ENCODE measurements at places on chromosomes 16 and 17.

- DNase-seq, result no peak
Measured at GRCh38 chr16:66802159-66802558, 775 bp upstream of the TERB1 start.

DNA sequence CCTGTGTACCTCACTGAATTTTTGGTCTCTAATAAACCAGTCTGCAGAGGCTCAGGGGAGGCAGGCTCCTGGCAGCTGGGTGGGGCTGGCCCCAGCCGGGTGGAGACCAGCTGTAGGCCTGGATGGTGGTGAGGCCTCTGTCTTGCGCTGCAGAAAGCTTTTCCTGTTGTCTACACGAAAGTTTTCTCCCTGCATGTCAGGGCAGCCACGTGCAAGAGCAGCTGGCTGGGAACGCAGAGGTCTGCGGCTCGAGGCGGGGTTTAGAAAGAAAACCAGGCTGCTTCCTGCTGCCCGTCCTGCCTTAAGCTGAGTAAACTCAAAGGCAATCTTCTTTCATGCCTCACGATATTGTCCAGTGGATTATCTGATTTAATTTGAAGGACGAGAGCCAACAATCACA is 2.4 kb downstream of the SERPINF1 start:
- no peak for DNase-seq

DNA sequence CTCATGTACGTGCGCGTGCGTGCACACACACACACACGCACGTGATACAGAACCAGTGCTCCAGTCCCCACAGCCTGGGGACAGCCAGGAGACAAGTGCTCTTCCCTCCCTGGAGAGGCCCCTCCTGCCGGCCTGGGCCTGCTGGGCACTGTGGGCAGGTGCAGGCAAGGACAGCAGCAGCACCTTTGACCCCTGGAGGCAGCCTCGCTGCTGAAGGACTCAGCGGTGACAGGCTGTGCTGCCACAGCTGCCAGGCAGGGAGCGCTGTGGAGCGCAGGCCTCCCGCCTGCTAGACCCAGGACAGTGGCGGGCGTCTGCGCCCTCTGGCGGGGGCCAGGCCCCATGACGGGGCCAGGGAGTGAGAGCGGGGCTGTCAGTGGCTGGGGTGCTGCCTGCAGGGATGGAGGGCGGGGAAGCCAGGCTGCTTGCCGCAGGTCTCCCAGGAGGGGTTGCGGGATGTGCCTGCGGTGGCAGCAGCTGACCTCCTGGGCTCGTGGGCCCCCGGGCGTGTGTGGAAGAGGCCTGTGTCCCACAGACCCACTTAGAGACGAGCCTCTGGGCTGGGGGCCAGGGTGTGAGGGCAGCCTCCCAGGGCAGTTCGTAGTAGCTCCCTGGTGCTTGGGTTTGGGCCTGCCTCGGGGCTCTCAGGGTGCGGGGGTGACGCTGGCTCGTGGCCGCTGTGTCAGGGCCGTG is 63.5 kb upstream of the PVALEF start:
- DNase-seq, result peak; percentile 94

GRCh38 chr16:50778284-50779163 is 36.6 kb downstream of the CYLD start:
- DNase-seq, result no peak

DNA sequence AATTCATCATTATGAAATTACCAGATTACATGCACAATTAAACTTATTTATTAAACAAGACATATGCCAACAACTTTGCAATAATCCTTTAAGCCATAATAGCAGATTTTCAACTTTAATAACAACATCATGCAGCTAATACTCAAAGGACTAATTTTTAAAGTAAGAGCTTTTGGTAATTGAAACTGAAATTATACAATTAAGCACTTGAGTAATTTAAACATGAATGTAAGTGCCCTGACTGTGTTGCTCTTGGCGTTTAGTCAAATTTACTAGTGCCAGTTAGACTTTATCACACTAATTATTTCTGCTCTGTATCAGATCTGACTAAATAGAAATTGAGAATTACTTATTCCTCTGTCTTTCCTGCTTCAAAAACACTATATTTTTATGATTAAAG is 46.8 kb upstream of the PSMD7 start:
- DNase-seq, result no peak

DNA sequence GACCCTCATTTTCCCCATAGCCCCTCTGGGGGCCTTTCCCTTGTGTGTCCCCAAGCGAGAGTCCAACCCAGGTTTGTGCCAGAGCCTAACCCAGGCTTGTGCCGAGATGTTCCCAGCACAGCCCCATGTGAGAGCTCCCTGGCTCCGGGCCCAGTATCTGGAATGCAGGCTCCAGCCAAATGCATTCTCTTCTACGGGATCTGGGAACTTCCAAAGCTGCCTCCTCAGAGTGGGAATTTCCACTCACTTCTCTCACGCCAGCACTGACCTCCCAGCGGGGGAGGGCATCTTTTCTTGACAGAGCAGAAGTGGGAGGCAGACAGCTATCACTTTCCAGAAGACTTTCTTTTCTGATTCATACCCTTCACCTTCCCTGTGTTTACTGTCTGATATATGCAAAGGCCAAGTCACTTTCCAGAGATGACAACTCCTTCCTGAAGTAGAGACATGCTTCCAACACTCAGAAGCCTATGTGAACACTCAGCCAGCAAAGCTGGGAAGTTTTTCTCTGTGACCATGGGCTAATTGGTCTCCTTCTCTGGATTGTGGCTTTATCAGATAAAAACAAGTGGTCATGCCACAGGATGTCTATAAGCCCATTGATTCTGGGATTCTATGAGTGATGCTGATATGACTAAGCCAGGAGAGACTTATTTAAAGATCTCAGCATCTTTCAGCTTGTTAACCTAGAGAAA is 2.5 kb upstream of the CCL2 start:
- DNase-seq, result peak; percentile 50

GRCh38 chr17:38917259-38917658 is 8.2 kb upstream of the LASP1NB start:
- peak; percentile 19 for DNase-seq

DNA sequence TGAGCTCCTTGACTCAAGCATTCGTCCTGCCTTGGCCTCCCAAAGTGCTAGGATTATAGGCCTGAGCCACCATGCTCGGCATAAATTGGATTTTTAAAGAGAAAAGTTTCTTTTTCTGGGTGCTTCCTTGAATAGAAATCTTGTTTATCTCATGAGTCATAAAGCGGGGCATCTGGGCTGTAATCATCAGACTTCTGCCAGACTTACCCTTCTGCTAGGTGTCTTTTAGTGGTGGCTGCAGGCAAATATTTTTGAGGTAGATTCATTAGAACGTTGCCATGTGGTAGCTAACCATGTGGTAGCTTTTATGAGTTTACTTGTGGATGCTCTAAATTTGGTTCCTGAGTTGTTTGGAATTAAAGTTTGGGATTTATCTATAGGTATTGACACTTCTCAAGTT is 13.4 kb downstream of the PGS1 start:
- DNase-seq, result no peak

DNA sequence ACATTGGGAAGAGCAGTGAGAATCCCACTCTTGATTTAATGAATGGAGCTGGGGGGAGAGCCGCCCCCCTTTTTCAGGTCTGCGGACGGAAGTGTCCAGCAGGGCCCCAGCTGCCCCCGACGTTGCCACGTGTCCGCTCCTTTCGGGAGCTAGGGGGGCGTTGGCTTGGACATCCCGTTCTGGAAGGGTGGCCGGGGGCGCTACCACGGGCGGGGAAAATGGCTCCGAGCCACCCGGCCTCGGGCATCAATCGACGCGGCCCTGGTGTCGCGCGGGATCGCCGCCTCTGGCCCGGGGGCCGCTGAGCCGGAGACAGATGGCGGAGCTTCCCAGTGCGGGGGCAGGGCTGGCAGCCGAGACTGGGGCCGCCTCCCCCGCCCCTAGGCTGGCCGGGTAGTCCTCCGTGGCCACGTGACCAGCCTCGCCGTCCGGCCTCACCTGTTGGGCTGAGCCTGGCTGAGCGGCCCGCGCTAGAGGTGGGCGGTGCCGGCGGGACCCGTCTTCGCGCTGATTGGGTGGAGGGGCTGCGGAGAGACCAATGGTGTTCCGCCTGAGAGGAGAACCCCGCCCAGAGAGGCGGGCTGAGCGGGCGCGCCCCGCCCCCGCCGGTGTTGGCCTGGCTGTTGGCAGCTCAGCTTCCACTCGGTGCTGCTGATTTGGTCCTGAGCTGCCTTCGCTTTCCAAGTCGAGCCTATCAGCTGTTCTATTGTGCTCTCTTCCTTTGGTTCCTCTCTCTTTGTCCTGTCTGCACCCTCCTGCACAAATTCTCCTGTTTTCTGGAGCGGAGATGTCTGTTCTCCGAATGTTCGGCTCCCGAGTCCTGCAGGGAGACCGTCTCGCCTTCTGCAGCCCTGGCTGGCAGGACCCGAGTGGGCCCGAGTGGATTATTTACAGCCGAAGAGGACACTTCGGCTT is 8.3 kb downstream of the HS3ST3B1 start:
- DNase-seq, result no peak

DNA sequence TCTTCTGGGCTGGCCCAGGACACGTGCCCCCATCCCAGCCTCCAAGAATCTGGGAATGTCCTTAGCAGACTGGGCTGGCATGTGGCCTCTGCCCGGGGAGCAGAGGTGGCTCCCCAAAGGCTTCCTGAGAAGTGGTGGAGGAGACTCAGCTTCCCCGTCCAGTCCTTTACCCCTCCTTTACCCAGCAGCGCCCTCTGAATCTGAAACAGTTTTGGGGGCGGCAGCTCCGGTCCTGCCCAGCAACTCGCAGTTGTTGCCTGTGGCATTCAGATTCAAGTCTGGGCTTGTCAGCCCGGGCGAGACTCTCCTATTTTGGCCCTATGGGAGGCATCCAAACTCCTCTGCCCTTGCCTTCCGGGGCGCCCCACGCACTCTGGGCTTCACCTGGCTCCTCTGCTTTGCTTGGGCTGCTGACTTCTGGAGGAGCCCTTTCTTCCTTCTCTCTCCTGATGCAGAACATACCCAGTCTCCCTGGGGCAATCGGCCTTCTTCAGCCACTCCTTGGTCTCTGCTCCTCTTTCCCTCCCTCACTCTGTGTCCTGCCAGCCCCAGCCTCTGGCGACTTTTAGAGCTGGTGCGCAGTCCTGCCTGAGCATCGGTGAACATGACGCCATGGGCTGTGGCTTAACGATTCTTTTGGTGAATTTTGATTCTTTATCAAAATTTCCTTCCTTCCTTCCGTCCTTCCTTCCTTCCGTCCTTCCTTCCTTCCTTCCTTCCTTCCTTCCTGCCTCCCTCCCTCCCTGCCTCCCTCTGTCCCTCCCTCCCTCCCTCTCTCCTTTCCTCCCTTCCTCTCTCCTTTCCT is 55.2 kb downstream of the CMIP start:
- DNase-seq, result no peak

DNA sequence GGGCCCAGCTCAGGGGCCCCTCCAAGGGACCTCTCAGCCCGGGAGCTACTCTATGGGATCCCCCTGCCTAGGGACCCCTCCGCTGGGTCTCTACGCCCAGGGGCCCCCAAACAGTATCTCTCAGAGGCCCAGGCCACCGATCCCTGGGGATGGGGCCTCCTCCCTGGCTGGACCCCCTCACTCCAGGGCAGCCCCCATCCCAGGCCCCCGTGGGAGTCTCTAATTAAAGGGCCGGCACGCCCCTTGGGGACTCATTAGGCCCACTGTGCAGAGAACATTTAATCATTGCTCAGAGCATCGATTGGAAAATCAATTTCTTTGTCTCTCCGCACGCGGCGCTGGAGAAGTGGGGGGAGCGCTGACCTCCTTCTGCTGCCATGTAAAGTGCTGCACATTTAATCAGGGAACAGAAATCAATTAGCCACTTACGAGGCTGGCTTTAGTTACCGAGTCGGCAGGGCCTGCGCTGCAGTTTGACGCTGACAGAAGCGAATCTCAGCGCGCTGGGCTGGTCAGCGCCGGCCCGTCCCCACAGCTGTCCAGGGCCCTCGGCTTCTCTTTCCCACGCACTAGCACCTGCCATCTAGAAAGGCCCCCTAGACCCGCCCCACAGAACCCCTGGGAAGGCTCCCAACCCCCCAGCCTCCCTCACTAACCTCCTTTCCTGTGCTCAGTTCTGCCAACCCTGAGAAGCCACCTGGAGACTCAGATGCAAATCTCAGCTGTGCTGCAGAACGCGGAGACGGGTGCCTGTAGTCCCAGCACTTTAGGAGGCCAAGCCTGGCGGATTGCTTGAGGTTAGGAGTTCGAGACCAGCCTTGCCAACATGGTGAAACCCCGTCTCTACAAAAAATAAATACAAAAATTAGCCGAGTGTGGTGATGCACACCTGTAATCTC is 20.2 kb upstream of the C1QL1 start:
- no peak for DNase-seq

GRCh38 chr17:28843816-28844148 is 1.2 kb upstream of the FAM222B start:
- no peak for DNase-seq

DNA sequence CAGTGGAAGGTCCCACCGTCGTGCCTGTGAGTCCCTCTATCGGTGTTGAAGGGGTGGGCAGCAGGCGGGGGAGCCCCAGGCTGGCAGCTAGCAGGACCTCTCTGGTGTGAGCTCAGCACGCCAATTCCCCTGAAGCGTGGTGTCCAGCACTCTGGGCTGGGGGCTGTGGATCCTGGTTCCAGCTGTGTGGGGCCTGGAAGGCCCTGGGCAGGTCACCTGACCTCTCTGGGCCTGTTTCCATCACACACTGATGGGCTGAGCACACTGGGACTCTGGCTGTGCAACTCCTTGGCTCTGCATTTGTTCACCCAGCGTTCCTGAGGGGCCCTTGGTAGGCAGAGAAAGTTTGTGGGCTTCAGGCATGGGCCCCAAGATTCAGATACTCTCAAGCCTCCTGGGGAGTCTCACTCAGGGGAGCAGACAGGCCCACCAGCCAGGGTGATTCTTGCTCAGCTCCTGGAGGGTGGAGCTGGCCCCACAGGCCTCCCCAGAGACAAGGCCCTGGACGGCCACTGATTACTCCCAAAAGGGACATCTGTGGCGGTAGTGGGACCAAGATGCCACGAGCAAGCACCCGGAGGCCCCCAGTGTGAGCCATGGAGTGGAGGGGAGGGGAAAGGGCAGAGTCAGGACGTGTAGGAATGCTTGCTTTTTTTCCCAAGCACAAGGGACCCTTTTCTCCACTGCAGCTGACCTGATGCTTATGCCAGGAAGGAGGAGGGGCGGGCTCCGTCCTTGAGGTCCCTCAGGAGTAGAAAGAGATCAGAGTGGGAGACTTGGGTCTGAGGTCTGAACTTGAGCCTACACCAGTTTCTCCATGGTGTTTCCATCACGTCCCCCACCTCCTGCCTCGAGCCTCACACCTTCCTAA is 8.5 kb downstream of the SCGB1C2 start:
- DNase-seq, result no peak

DNA sequence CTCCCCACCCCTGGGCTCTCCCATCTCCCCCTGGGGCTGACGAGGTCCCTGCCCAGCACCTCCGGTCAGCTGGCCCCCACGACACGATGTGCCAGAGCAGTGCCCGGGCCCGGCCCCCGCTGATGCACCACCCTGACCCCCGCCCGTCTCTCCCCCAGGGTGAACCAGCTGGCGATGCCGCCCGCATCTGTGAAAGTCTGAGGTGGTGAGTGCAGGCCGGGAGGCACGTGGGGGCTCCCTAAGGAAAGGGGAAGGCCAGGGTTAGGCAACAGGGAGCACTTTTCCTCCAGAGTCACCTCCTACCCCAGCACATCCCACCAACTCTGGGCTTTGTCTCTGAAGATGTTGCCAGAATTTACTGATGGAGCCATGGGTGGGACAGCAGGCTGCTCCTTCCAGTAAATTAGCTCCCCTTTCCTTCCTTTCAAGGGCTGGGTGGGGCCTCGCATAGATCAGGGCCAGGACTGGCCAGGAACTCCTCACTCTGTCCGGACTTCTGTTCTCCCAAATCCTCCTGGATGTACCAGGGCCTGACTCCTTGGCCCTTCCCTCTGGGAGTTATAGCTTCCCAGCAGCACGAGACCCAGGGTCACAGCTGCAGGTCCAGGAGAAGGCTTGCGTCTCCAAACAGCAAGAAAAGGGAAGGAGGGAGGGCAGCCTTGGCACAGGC is 18.3 kb downstream of the MYBBP1A start:
- no peak for DNase-seq

- DNase-seq, result no peak
Measured at GRCh38 chr17:66466106-66466820, 163.8 kb downstream of the PRKCA start.

Data from OCI-M1 (cell line).